ENCODE measurements at places on chromosomes 2 and 18. TPM values are rescaled to one million over a fixed set of nuclear protein-coding genes. Genes with fewer than 3 reads are reported as not detected.

- no peaks in the 10 kb centered on the region for H3K4me1 ChIP-seq
- H3K36me3 ChIP-seq = no peaks in the 10 kb centered on the region
- H3K27me3 ChIP-seq = peaks cover 24% of the 10 kb centered on the region
- H3K4me3 ChIP-seq = no peak overlapping the region
Observed at GRCh38 chr2:121101093-121101715, 183.8 kb downstream of the TFCP2L1 start.

DNA sequence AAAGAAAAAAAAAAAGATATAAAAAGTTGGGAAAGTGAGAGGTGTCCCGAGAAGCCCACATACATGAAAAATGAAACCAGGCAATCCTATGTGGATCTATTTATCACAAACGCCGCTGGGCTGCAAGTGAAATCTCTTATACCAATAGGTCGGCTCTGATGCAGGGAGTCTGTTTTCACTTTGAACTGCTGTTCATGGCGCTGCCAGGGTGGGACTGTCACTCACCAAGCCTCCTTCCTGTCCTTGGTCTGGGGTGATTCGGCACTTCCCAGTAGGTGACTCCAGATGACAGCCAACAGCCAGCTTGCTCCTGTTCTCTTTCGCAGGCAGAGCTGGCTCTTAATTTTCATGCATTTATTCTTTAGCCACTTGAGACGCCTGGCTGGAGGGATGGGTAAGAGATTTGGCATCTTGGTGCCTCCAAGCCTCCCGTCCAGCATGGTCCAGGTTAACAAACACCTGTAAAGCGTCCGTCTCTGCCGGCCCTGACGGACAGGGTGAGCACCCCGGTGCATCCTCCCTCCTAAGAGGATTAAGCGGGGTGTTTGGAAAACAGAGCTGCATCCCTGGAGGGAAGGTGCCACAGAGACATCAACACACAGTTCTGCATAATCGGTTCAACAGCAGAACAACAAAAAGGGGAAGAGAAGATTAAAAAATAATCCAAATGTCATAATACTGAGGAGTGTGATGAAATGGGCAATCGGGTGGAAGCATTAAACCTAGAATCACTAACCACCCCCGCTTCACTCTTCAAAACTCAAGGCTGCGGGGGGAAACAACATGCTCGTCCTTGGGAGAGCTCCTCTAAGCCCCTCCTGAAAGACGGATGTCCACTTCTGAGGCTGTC lies 58.7 kb downstream of the STEAP3 start:
- no peaks in the 10 kb centered on the region for H3K36me3 ChIP-seq
- no peaks in the 10 kb centered on the region for H3K27me3 ChIP-seq
- H3K4me3 ChIP-seq = no peak overlapping the region
- H3K4me1 ChIP-seq = no peaks in the 10 kb centered on the region
- H3K27ac ChIP-seq = no peak overlapping the region

The CCDC68 gene
- 0.58 TPM for total RNA-seq

The MDH1B gene
- 0.40 TPM for total RNA-seq

The EFHD1 gene
- 7.0 TPM for total RNA-seq

The ANKAR gene
- total RNA-seq = 16.3 TPM

The LAMA1 gene
- total RNA-seq = 6.4 TPM
